ENCODE measurements at places on chromosomes 7 and 10.

- peak; percentile 11 for DNase-seq
These were observed 2.2 kb downstream of the ZDHHC4 start for GRCh38 chr7:6579446-6579845.

DNA sequence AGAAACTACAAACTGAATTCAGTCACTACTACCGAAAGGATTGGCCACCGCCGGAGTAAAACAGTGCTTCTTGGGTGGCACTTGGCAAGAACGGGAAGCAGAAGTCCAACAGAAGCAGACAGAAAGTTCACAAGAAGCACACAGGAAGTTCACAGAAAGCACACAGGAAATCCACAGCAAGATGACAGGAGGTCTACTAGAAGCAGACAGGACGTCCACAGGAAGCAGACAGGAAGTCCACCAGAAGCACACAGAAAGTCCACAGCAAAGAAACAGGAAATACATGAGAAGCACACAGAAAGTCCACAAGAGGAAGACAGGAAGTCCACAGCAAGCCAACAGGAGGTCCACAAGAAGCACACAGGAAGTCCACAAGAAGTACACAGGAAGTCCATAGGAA lies 399.2 kb upstream of the AUTS2 start:
- no peak for DNase-seq

- no peak for DNase-seq
These were observed 8.4 kb upstream of the ZNF853 start for GRCh38 chr7:6606866-6607583.

GRCh38 chr10:114271779-114272167 lies 32.7 kb downstream of the VWA2 start:
- peak; percentile 96 for DNase-seq

- no peak for DNase-seq
These were observed 7.7 kb upstream of the IKZF1 start for GRCh38 chr7:50296799-50297198.

GRCh38 chr10:12590675-12591659 lies 241.6 kb downstream of the CAMK1D start:
- DNase-seq: no peak

DNA sequence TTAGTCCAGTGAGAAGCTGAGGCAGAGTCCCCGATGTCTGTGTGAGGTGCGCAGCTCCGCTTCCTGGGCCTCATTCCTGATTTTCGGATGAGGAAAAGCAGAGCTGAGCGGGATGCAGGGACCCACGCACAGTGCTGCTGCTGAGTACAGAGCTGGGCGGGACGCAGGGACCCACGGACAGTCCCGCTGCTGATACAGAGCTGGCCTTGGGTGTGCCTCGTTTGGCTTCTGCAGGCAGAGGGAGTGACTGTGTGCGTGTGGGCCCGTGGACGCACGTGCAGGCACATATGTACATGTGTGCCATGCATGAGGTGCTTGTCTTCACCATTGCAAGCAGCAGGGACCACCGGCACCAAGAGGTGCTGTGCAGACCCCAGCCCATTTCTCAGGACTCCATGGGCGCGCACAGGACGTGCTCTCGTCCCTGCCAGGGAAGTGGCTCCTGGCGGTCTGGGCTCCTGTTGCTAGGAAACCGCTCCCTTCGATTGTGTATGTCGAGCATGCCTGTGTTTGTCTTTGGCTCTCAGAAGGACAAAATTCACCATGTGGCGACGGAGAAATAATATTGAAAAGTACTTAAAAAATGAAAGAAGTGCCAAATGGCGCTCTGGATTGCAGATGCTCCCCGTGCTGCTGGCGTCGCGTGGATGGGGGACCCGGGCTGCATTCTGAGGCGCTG lies 303.8 kb upstream of the MKI67 start:
- DNase-seq: no peak

All from AG10803 (cell line).